ENCODE measurements at places on chromosomes 1 and 21.

- DNase-seq, result no peak
Measured at GRCh38 chr1:110850627-110851026, 22.3 kb upstream of the CD53 start.

- no peak for DNase-seq
Measured at GRCh38 chr1:167452483-167452882, 65.8 kb downstream of the CD247 start.

GRCh38 chr1:36787312-36787913, 246.9 kb downstream of the GRIK3 start:
- no peak for DNase-seq

DNA sequence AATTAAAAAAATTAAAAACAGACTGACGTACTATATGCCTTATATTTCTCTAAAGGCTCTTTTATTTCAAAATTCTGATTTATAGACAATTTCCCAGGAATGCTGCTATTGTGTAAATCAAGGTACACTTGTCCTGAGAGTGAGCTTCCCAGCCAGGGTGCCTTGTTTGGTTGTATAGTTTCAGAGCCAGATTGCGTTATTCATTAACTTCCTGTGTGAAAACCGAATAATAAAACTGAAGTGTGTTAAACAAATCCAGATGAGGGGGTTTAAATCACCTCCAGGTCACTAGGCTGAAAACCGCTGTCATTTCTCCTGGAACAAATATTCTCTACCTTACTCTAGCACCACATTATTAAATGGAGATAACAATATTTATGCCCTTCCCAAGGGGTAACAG, 68.7 kb downstream of the LMX1A start:
- DNase-seq, result no peak

DNA sequence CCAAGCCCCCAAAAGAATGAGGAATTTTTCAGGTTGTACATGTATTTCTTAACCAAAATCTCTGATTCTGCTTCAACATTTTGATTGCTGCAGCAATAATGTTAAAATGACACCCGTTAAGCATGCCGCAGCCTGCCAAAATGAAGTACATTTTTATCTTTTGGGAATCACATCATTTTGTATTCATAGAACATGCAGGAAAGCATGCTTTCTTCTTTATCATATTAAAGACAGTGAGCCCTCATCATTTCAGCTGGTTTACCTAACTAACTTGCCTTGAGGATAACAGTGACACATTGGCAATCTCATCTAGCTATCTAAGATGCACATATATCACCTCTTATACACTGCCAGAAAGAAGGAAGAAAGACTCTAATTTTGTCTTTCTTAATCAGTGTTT, 299.2 kb downstream of the LTN1 start:
- no peak for DNase-seq

DNA sequence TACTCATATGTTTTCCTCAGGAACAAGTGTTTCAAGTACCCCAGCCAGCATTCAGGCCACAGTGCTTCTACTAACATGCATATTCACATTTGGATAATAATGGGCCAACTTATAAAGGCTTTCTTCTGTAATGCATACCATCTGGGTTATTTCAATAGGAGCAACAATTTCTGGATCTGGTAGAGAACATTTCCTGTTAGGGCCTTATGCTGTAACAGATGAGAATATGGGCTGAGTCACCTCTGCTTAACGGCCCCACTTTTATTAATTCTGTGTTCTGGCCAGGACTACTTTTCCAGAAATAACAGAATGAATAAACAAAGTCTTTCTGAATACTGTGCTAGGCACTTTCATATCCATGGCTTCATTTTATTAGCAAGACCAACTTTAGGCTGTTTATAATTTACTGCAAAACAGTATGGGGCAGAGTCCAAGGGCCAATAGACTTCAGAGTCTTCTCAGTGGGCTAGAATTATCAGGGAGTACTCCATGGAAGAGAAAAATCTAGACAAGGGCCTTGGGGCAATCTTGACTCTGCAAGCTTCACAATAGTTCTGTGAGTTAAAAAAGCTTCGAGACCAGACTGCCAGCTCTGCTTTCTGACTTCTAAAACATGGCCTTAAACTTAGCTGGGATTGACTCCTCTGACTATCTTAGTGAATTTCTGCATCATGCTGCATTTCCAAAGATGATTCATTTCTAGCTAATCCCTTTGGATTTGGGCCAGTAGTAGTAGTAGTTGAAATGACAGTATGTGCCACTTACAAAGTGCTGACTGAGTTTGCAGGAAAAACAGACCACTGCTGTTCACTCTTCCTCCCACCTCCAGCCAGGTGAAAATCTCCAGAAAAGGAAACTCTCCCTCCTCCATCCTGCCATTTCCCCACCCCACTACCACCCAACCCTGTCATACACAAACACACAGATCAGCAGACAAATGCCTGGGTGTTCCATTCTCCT, 8.2 kb upstream of the SSX2IP start:
- DNase-seq, result no peak

DNA sequence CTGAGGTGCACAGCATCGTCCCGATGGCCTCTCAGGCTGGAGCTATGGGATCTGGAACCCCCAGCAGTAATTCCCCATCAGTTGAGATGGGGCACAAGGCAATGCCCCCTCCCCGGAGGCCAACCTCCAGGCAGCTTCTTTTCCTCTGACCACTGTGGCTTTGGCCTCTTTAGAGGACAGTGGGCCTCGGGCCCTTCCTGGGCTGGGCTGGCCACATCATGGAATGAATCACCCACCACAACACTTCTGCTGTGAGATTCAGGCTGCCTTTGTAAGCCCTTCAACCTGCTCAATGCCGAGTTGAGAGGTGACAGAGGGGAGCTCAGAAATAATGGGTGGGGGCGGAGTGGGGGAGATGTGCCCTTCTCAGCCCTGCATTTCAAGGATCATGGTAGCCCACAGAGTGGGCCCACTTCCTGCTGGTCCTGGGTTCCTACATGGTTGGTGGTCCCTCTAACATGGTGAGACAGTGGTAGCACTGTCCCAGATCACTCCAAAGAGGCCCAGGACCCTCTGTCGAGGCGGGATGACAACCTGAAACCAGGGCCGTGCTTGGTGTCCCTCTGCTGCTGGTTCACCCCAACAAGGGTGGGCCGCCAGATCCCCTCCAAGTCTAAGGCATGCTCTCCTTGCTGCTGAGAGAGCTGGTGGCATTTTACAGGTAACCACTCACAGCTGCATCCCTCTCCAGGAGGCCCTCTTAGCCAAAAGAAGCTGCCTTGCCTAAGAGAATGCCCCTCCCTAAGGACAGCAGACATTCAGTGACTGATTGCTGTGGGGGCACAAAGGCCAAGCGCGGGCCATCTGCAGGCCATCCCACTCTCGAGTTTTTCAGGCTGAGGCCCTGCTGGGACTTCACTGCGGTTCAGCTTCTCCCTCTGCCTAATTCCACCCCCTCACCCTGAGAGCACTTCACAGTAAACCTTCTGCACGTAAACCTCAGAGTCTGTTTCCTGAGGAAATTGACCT, 29.7 kb upstream of the EVA1B start:
- DNase-seq, result no peak

- no peak for DNase-seq
Measured at GRCh38 chr1:119779869-119780356, 11.2 kb upstream of the HMGCS2 start.

GRCh38 chr1:162248854-162249535, 127.7 kb downstream of the SPATA46 start:
- no peak for DNase-seq

DNA sequence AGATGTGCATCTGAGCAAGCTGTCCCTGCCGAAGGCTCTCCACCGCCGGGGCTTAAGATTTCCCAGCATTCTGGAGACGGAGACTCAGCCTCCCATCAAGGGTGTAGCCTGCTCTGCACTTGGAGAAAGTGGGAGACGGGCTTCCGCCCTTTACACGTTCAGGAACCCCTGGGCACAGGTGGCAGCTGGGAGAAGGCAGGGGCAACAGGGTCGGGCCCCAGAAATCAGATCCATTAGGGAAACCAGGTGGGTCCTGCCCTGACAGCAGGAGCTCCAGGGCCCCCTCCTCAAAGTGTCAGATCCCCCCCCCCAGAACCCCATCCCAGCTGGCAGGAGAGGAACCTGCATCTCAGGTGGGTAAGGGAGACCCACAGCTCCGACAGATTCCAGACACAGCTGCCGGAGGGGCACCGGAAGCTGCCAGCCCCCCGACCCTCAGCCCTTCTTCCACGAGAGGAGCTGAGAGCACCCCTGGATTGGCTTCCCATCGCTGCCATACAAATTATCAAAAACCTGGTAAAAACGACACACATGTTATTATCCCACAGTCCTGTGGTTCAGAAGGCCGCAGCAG, 236.6 kb downstream of the NPHP4 start:
- DNase-seq, result no peak

DNA sequence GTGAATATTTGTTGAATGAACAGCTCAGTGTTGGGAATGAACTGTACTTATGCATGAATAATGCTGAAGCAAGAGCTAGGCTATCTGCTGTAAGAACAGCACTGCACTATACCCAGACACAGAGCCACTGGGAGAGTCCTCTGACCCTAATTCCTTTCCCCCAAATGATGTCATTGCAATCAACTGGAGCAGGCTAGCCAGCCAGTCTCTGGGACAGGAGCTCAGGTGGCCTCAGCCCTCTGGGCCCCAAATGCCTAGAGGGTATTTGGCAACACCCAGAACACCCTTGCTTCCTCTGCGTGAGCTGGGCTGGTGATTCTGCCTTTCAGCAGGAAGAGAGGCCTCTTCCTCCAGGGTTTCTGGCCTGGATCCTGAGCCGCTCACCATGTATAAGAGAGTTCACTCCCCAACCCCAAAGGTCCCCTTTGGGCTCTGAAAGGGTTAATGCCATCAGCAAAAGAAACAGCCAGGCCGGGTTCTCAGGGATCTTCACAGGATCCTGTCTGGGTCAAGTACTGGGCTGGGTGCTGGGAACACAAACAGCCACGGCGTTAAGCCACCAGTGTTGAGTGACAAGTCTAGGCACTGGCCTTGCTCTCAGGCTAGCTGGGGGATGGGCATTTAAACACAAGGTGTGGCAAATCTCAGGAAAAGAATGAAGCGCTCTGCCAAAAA, 3.7 kb upstream of the PADI4 start:
- no peak for DNase-seq

GRCh38 chr21:17667256-17667655, 54.6 kb upstream of the BTG3 start:
- no peak for DNase-seq

DNA sequence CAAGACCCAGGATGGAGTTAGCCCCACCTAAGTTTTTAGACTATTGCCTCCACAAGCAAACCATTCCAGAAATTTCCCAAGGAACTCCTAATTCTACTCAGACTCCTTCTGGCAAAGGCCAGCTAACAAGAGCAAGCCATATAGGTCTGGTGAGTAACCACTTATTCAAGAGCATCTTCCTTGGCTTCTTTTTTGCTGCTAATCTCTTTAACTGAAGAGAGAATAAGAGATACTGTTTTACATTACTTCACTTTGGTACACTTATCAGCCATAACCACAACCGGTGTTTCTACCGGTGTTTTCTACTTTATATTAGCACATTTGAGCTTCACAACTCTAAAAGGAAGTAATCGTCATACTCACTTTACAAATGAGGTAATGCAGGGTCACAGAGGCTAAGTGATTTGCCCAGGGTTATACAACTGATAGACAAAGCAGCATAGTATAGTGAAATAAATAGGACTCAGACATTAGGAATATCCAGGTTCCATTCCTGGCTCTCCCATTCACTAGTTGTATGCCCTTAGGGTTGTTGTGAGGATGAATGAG, 1.7 kb upstream of the EPS15 start:
- DNase-seq, result no peak

DNA sequence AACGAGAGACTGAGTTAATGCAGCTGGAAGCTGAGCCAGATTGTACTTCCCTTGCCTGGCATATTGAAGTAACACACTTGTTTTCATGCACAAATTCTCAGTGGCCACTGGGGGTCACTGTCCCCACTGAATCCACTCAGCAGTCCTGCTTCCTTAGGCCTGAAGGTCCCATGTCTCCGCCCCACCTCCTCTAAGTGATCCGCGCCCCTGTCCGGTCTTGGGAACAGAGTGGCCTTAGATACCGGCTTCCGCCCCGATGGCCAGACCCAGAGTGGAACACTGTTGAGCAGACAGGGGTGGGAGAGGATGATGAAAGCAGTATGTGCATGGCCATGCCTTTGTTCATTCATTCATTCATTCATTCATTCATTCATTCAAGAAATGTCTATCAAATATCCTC, 34.8 kb downstream of the CHAF1B start:
- peak; percentile 27 for DNase-seq

DNA sequence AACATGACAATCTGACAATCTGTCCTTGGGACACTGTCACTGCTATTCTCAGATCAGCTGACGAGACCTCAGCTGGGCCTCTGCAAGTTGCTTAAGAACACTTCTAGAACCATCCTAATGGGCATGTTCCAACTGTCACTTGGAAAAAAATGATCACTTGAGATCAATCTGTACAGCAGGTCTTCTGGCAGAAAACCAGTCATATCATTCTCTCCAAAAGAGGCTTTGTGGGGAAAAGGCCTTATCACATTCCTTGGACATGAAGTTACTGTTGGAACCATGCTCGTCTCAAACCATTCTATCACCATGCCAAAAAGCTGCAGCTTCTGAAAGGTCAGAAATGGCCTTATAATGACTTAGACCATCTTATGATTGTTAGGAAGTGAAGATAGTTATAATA, 744.2 kb downstream of the USP25 start:
- no peak for DNase-seq

DNA sequence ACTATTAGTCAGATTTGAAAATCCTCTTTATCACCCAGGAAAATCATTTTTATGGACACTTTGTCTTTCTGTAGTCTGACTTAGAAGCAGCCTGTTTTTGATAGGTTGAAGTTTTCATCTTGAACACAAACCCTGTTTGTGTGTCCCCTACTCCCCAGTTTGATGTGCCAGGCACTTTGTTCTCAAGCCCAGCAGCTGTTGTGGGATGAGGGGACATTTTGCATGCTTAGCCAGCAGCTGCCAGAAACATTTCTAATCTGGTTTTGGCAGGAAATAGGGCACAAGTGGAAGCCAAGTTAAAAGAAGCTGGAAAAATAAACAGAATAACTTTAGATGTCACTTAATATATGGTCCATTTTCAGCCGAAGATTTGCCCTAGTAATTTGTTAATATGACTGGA, 29.9 kb downstream of the ACTN2 start:
- no peak for DNase-seq

DNA sequence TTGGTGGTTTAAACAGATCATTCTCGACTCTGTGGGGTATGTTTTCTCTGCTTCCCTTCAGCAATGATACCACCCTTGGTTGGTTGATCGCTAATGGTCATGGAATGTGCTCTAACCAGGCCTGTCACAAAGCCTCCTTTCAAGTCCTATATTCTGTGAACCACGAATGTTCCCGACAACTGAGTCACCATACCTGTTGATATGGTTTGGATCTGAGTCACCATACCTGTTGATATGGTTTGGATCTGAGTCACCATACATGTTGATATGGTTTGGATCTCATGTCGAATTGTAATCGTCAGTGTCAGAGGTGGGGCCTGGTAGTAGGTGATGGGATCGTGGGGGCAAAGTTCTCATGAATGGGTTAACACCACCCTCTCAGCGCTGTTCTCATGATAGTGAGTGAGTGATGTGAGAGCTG, 10.2 kb upstream of the CAMK2N1 start:
- peak; percentile 20 for DNase-seq

GRCh38 chr1:202243006-202243405, 49.4 kb downstream of the LGR6 start:
- no peak for DNase-seq

All from stimulated activated CD4-positive, alpha-beta T cell treated with anti-CD3 and anti-CD28 coated beads, Interleukin-4, amount 100 ng/mL, for 48 hours (primary cell).